Stimulated activated CD4-positive, alpha-beta T cell treated with anti-CD3 and anti-CD28 coated beads, TNF-alpha, amount 100 ng/mL, for 4 hours (primary cell): ENCODE measurements at places on chromosomes 11 and 22.

DNA sequence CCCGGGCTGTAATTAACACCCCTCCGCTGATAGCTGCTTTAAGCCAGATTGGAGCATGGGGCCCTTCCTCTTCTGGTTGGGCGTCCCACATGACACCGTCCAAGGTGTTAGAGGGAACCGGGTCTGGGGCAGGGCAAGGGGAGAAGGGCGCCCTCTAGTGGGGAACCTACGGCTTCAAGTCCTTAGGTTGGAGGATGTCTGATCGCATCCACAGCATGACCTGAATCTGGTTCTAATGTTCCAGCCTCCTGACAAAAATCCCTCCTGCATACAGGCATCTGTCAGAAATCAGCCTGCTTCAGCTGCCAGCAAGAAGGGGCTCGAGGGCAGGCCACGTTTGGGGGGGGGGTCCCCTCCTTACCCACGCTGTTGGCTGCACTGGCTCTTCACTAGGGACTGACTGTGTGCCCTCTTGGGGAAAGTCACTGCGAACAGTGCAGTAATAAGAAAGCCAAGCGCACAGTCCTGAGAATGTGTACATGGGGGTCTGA is 94.2 kb upstream of the TBCEL start:
- no peak for DNase-seq

GRCh38 chr11:68463714-68464113 is 3.2 kb downstream of the PPP6R3 start:
- no peak for DNase-seq

GRCh38 chr11:2747248-2748027 is 47.6 kb upstream of the KCNQ1OT1 start:
- no peak for DNase-seq

GRCh38 chr11:47453365-47453764 is 4.4 kb upstream of the RAPSN start:
- DNase-seq: no peak

DNA sequence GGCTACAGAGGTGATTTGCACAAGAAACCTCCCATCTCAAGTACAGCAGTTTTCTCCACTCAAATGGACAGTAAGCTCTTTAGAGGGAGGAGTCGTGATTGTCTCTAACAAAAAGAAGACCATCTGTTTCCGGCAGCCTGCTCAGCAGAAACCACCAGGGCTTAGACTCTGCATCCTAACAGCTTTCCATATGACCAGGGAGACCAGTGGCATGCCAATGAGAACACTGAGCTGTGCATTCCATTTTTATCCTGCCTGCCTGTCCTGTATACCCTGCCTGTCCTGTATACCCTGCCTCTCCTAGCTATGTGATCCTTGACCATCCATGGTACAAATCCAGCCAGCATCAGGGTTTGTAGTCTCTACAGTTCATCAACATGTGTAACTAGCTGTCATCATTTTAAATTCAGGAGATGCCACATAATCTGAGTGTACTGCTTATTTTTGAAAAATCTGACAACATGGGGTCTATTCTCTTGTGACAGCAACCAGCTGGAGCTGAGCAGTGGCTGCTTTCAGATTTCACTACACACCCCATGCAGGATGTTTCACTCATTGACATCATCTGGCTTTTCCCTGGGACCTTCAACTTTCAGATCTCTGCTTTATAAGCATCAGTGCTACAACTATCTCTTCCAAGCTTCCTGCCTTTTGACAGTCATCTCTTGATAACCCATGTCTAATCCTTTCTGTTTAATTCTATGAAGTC is 50.5 kb upstream of the POU2AF2 start:
- no peak for DNase-seq

DNA sequence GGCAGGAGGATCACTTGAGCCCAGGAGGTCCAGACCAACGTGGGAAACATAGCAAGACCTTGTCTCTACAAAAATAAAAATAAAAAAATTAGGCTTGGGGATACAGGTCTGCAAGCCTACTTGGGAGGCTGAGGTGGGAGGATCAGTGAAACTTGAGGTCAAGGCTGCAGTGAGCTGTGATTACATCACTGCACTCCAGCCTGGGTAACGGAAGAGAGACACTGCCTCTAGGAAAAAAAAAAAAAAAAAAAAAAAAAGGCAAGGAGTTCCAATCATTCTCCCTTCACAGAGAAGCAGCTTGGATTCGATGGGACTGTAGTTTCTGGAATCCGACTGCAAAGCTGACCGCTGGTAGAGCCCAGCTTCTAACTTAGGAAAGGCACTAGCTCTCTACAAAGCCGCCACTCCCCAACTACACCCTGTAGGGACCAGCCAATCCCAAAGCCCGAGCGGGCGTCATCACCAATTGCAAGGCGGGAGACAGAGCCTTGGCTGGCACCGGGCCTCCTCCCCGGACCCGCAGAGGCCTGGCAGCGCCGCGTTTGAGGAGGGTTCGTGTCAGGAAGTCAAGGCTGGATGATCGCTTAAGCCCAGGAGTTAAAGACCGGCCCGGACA is 716 bp upstream of the DDB2 start:
- DNase-seq: peak; percentile 74

GRCh38 chr22:27651486-27651885 is 150.1 kb downstream of the MN1 start:
- DNase-seq: no peak

DNA sequence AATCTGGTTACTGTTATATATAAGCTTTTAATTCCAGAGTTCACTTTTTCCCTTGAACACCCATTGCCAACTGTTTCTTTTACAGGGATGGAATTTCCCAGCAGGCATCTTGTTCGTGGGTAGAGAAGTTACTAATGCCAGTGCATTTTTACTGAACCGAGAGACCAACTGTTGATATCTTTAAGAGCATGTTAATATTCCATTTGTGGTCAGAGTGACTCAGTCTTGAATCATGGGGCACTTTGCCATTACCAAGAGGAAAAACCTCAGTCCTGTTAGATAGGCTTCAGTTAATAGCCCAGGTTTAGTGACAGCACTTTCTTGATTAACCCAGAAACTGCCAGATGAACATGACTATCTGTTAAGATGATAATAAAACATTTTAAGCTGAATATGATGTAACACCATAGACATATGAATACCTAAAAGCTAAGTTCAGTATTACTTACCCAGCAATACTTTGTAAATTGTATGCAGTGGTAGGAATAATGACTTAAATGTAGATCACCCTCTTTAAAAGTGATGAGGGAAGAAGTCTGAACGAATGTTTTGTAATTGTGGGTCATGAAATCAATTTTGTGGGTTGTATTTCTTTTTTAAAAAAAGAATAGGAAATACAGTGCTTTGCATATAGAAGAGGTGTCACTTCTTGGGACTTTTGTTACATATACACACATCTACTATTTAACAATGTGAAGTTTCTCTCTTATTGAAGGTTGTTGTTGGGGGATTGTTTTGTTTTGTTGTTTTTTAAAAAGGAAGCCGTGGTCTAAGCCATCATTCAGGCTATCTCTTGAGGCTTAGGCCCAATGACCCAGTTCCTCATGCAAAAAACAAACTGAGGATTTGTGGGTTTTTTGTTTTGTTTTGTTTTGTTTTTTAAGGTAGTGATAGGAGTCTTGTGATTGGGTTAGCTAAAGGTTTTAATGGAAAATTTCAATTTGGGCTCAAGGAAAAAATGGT is 79.2 kb upstream of the GRIK4 start:
- DNase-seq: no peak

DNA sequence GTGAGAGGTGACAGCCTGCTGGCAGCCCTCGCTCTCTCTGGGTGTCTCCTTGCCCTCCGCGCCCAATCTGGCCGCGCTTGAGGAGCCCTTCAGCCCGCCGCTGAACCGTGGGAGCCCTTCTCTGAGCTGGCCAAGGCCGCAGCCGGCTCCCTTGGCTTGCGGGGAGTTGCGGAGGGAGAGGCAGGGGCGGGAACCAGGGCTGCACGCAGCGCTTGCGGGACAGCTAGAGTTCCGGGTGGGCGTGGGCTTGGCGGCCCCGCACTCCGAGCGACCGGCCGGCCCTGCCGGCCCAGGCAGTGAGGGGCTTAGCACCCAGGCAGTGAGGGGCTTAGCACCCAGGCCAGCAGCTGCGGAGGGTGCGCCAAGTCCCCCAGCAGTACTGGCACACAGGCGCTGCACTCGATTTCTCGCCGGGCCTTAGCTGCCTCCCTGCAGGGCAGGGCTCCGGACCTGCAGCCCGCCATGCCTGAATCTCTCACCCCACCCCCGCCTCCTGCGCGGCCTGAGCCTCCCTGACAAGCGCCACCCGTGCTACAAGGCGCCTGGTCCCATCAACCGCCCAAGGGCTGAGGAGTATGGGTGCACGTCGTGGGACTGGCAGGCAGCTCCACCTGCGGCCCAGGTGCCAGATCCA is 1526.1 kb downstream of the FAM181B start:
- DNase-seq: no peak

- no peak for DNase-seq
Measured at GRCh38 chr22:45929649-45930048, 47.3 kb downstream of the WNT7B start.

DNA sequence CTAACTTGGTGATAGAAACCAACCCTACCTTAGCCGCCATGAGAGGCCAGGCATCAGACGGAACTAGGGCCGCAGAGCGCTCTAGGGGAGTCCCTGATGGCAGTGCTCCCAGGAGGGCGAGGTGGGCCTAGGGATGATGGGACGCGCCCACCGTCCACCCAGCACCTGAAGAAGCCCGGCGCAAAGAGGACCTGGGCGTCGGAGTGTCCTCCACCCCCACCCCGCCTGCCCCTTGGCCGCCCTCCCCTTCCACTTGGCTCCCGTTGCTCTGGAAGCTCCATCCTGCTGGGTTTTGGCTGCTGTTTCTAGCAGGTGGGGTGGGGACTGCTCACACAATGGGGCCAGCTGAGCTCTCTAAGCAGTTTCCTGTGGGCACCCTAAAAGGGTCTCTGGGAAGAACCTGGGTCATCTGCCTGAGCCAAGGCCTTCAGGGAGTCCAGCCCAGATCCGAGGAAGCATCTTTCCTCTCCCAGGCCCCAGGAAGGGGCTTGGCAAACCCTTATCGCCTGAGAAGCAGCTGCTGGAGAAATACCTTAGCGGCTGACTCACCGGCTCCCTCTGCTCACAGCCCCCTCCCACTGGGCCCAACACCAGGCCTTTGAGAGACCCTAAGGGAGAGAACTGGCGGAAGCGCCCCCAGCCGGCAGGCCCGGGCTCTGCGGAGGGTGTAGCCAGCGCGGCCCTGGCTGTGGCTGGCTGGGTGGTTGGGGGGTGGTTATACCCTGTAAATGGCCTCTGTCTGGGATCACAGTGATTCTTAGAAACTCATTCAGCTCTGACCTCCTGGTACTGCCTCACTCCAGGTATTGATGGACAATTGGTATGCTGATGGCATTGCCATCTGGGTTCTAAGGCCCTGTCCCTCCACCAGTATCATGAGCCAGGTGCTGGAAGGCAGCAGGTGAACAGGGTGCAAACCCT is 19.3 kb downstream of the CREB3L1 start:
- no peak for DNase-seq

DNA sequence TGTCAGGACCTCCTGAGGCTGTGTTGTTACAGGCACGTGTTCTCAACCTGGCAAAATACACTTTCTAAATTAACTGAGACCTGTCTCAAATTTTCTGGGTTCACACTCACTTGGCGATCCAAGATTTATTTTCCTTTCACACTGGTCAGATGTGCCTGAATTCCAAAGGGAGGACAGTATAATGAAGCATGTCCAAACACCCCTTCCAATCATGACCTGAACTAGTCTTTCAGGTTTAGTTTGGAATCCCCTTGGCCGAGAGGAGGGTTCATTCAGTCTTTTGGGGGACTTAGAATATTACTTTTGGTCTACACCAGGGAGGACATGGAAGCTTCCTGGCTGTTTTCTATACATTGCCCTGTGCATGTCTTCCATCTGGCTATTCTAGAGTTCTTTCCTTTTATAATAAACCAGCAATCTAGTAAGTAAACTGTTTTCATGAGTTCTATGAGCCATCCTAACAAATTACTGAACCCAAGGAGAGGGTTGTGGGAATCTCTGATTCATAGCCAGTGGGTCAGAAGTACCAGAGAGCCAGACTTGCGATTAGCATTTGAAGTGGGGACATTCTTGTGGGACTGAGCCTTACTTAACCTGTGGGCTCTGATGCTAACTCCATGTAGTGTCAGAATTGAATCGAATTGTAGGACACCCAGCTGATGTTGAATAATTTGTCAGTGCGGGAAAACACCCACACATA is 14.8 kb upstream of the TMEM216 start:
- no peak for DNase-seq

- no peak for DNase-seq
Measured at GRCh38 chr11:6012035-6012668, 5.4 kb upstream of the OR56A4 start.

- DNase-seq: no peak
Measured at GRCh38 chr11:128884703-128885338, 6.3 kb upstream of the KCNJ5 start.

- DNase-seq: no peak
Measured at GRCh38 chr11:46413760-46414465, 22.3 kb upstream of the CHRM4 start.

GRCh38 chr22:28514321-28514821 is 165.3 kb downstream of the TTC28 start:
- no peak for DNase-seq

- DNase-seq: no peak
Measured at GRCh38 chr11:124811399-124812125, 11.4 kb upstream of the MSANTD2 start.

GRCh38 chr11:75351791-75352587 is 528 bp upstream of the ARRB1 start:
- DNase-seq: peak; percentile 33
